ENCODE measurements at places on chromosomes 3 and 15. TPM values are rescaled to one million over a fixed set of nuclear protein-coding genes. Genes with fewer than 3 reads are reported as not detected.

Gene CCR9
- not detected for total RNA-seq

GRCh38 chr15:42707068-42707467 is 29.9 kb downstream of the CDAN1 start:
- DNase-seq: no peak

DNA sequence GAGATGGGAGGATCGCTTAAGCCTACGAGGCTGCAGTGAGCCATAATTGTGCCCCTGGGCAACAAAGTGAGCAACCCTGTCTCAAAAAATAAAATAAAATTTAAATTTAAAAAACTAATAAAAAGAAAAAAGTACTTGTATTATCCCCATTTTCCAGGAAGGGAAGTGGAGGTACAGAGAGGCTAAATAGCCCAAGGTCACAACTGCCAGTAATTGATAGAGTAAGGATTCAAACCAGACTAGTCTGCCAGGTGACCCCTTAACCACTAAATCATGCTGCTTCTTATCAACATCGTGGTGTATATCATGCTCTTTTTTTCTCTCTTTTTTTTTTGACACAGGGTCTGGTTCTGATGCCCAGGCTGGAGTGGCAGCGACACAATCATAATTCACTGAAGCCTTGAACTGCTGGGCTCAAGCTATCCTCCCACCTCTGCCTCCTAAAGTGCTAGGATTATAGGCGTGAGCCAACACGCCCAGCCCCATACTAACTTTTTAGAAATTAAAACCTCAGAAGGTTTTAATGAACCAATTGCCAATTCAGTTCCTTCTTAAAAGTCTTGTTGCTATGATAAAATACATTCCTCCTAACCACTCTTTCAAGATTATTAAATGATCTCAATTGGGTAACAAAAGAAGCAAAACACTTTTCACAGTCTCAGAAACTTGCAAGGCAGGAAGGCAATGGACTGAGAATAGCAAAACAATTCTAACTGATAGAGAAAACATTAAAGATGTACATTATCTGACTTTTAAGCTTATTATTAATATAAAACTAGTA is 30.5 kb downstream of the HERC1 start:
- DNase-seq: no peak

GRCh38 chr3:156892701-156893100 is 66.5 kb downstream of the LEKR1 start:
- DNase-seq: no peak

DNA sequence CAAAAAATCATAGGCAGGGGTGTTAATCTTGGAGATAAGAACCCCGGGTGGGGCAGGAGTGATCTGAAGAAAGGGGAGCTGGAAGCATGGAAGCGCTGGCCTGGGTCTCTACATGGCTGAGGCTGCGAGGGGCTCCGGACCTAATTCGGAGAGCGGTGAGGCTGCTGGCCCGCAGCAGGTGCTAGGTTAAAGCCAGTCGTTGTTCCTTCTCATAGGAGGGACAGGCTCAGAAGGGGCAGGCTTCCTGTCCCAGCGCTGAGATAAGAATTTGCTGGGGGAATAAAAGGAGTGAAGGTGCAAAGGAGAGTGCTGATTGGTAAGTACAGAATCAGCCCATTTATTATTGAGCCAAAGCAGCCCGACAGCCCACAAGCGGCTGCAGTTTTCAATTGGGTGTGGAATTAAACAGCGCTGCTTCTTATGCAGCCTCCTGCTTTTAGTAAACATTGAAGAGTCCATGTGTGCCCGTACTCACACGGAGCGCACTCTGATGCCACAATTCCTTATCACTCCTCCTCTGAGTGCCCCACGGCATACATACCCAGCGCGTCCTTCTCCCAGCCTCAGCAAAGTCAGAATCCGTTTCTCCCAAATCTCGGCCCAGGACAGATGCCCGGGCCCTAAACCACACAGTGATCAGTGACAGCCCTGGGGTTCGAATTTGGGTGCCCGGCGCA is 17.1 kb downstream of the CHST13 start:
- no peak for DNase-seq

Measured in myocyte (in vitro differentiated cells).